Pancreas (tissue), 10 donors: ENCODE measurements at places on chromosomes 5 and 9.

- no peak for DNase-seq
These were observed 28.6 kb upstream of the TRIM14 start for GRCh38 chr9:98147582-98147981.

DNA sequence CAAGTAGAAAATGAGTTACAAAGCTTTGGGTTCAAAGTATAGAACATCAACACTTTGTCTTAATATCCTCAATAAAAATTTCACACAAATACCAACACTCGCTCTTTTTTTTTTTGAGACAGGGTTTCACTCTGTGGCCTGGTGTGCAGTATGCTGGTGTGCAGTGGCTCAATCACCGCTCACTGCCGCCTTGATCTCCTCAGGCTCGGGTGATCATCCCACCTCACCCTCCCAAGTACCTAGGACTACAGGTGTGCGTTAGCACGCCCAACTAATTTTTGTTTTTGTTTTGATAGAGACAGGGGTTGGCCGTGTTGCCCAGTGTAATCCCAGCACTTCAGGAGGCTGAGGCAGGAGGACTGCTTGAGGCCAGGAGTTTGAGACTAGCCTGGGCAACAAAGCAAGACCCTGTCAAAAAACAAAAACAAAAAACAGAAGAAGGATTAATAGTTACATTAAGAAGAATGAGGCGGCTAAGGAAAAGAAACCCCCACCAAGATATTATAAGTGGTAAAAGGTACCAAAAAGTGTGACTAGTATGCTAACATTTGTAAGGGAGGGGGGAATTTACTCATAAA is 20.3 kb downstream of the FNBP1 start:
- DNase-seq = no peak

GRCh38 chr9:86816366-86816765 is 130.9 kb downstream of the GAS1 start:
- DNase-seq = no peak

DNA sequence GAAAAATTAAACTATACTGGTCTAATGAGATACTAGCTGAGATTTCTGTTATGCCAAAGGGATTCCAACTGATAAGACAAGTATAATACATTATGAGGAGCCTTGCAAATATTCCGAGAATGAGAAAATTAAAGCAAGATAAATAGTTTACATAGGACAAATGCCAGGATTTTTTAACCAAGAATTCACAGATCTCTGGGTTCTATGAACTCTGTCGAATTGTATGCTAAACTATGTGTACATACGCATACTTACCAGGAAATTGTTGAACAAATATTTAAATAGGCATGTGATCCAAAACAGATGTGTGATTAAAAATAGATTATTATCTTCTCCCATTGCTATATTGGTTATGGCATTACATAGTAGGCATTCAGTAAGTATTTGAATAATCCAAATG is 616.6 kb downstream of the GABRG2 start:
- no peak for DNase-seq

DNA sequence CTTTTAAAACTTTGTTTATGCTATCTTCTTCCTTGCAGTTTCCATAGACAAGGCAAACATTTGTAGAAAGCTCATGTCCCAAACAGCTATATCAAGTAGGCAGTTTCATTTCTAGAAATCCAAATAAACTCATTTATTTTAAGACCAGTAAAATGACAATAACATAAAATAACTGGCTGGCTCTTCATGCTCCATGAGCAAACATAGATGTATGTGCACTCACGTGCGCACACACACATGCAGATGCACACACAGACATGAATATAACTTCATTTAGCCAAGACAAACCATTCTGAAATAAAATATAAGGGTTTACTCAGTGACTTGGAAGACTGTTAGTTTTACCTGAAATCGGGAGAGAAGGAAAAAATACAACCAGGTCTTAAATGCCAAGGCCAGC is 176.5 kb upstream of the GAS1 start:
- no peak for DNase-seq

DNA sequence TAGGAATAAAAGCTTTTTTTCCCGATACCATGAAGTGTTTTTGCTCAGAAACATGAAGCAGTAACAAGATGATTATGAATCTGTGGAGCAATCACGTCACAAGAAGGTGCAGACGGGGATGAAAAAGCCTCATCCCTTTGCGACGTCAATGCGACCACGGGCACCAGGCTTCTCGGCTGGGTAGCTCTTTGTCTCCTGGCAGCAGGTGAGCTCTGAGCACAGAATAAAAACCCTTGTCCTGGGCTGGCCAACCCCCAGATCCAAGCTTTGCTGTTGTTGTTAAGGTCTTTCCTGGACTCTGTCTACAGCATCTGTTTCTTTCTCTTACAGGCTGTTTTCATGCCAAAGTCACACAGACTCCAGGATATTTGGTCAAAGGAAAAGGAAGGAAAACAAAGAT is 113.8 kb downstream of the ANKRD18B start:
- DNase-seq = no peak

DNA sequence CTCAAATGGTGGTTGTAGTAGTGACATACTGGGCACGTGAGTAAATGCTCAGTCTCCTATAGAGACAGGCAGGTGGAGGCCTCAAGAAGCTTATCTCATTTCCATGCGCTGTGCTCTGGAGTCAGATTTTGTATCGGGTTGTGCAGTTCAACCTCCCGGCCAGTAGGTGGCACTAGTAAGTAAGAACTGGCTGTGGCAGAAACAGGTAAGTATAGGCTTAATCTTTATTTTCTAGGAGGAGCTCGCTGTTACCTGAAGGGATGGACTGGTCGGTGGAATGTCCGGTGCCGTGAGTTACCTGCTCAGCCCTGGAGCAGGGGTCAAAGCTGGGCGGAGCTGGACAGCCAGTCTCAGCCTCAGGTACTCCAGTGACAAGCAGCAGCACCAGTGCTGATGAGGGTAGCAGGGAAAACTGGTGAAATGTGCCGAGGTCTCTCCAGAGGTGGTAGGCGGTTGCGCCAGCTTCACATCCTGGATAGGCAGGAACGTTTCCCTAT is 880.1 kb upstream of the SEMA6A start:
- DNase-seq = peak; percentile 81

DNA sequence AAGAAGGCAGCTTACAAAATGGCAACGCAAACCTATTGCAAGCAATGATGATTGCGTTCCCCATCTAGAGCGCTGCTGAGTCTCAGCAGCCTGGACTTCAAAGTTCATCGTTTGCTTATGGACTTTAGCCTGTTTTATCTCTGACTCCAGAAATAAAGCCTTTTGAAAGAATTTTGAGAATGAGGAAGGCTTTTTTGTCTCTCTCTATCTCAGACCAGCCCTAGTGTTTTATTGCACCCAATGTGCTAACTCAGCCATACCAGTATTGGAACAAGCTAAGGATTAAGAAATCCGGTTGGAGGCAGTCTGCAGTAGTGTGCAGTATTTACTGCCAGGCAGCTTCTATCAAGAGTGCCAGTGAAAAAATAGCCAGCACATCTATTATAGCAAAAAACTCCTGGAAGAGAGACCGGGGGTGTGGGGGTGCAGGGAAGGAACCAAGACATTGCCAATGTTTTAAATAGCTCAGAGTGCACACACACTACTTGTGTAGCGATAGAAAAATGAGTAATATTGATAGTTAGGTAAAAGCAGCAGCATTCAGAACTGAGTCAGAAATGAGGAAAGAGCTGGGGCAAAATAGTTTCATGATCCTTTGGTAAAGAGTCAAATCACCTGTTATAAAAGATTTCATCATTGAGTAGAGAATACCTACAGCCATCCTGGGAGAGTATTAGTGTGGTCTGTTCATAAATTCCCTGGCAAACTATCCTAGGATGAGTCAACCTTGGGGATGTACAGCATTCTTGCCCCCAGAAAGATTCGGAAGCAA is 219.0 kb downstream of the ZNF608 start:
- DNase-seq = no peak

DNA sequence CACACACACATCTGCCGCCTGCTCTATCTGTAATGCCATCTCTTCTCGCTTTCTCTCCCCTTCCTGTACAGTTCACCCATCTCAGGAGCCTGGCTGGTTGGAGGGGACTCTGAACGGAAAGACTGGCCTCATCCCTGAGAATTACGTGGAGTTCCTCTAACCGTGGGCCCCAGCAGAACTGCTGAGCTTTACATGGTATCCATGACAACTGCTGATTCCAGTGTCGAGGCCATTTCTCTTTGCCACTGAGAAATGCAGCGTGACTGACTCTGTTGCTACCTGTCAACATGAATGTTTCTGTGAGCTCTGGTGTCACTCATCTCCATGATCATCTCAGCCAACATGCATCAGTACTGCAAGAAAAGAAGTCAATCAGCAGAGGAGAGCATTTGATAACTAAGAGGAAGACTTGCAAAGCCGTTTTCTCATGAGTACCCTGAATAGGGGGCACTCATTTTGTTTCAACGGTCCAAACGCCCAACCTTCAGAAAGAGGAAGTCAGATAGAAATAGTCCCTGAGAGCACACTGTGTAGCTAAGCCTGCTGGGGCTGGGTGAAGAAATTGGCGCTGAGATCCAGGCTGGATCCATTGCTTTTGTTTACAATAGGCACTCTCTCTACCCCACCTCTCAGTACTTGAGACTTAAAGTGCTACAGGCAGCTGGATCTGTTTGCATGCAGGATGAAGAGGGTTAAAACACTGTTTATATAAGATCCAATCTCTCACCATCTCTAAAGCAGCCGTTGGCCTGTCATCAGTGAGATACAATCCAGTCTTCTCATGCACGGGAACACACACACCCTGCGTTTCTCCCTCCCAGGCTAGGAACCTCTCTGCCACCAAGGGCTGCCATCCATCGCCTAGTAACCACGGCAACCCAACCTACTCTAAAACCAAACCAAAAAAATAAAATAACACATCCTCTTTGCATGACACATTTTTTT is 180.9 kb downstream of the NR3C1 start:
- DNase-seq = no peak

DNA sequence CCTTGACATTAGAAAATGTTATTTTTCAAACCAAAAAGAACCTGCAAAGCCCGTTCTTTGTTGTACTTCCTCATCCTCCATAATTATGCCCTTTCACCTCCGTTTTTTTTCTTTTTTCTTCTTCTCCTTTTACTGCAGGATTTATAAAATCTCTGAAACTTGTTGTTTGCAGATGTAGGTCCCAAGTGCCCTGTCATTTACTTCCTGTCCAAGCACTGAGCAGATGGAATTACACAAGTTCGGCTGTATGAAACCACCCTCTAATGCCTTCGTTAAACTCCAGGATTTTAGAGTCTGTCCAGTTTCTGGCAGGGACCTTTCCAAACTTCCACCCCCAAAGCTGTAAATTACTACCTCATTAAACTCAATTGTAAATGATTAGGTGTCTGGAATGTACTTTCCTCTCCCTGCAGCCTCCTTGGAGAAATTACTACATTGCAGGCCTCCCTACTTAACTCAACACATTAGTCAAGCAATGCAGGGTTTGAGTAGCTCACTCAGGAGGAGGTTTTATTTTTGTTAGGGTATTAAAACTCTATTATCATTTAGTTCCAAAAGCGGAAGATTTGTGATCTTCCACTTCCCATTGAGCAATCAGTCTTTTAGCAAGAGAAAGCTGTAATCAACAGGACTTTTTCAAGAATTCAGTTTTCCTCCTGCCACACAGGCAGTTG is 125.6 kb upstream of the LPAR1 start:
- DNase-seq = no peak

GRCh38 chr9:104872656-104873488 is 55.1 kb downstream of the ABCA1 start:
- no peak for DNase-seq

- no peak for DNase-seq
These were observed 599.8 kb downstream of the PDE4D start for GRCh38 chr5:59293700-59294099.

DNA sequence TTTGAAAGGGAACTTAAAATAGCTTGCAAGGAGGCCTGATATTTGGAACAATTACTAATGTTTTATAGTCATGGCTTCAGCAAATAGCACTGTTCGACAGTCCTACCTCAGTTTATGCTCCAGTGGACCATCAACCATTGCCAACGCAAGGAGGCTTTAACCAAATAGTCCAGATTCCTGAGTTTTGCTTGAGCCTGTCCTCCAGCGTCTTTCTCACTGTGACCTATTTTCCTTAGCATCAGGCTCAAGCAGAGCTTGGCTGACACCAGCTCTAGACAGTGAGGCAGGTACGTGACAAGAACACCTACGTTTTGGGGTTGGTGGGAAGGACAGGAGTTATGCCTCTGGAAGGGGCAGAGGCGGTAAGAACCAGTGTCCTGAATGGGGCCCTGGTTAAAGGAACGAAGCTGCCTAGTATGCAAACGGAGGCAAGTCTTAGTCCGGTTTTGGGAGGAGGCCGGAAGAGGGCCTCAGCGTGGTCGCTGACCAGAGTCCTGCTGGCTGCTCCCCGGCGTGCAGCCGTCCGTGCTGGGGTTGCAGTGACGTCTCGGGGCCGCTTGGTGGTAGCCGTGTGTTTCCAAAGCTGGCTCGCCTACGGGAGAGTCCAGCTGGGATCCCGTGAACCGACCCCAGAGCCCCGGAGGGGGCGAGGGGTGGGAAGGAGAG is 998 bp upstream of the FGF18 start:
- peak; percentile 71 for DNase-seq

- DNase-seq = no peak
These were observed 154.8 kb downstream of the SLIT3 start for GRCh38 chr5:169146158-169146557.

DNA sequence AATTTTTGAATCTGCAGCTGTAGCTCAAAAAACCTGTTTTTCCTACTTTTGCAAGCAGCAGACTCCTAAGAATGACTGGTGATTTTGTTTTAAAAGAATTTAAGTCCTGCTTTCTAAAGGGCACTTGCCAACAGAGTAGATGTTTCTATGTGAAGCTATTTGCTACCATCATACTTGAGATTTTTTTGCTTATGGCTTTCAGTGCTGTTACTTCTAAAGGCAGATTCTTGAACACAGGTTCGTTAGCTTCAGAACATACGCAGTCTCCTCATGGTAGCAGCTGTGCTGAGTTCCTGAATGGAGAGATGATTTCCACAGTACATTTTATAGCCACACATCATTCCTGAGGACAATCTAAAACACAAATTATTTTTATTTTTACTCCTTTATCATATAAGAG is 24.4 kb upstream of the ELL2 start:
- no peak for DNase-seq

- no peak for DNase-seq
These were observed 147.6 kb downstream of the CEMIP2 start for GRCh38 chr9:71620746-71621145.

DNA sequence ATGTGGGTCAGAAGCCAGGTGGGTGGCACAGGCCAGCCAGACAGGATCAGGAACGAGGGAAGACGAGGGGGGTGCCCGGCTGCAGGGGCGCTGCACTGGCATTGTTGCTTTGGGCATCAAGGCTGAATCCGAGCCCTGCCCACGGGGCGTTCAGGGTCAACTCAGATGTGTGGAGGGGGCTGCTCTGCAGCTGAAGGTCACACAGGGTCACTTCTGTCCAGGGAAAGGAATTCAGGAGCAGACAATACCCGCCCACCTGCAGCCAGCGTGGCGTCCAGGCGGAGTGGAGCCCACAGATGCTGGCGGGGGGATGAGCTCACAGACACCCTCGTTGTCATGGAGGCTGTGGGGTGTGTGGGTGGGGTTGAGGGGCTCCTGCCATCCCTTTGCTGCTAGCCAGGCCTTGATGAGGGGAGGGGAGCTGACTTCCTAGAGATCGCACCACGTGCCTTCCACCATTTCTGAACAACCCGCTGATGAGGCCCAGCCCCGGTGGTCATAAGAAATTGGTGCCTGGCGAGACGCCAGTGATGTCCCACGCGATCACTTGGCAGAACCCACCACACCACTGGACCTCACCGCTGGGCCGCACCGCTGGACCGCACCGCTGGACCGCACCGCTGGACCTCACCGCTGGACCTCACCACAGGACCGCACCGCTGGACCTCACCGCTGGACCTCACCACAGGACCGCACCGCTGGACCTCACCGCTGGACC is 31.2 kb downstream of the MRPL36 start:
- DNase-seq = peak; percentile 53

- DNase-seq = no peak
These were observed 51.7 kb downstream of the MTAP start for GRCh38 chr9:21854119-21854518.
